ENCODE measurements at places on chromosomes 4 and X. TPM values are rescaled to one million over a fixed set of nuclear protein-coding genes. Genes with fewer than 3 reads are reported as not detected.

DNA sequence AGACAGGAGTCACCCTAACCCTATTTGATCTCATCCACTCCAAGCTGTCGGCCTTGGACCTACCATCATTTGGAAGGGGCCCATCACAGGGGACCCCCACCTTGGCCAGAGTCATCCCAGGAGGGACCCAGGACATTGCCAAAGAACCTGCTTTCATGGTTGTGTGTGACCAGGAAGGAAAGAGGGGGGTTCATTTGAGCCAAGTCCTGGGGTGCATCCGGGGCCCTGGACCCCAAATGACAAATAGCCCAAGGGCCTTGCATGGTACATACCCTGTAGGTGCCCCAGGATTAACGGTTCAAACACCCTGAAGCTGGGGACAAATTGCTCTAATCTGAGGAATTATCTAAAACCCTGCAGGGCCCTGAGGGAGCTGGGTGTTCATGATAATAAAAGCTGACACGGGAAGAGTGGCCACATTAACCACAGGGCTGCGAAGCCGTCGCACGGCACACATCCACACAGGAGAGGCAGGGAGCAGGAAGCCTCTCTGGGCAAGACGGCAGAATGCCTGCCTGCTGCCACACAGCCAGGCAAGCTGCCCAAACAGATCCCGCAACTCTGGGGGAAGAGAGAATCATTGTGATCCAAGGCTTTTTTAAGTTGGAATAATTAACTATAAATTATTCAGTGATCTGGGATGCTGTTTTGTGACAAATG, 28.2 kb upstream of the PPP2R2C start:
- DNase-seq, result peak; percentile 19

Gene TMPRSS11D
- total RNA-seq, result not detected

DNA sequence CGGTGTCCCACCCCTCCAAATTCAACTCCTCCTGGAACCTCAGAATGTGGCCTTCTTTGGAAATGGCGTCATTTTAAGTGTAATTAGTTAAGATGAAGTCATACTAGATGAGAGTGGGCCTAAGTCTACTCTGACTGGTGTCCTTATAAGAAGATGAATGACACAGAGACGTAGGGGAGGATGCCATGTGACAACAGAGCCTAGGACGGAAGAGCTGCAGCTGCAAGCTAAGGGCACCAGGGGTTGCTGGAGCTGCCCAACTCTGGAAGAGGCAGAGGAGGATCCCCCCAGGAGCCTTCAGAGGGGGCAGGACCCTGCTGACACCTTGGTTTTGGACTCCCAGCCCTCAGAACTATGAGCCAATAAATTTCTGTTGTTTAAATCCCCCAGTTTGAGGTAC, 115.1 kb downstream of the STK32B start:
- DNase-seq, result no peak

Gene CLDN34
- not detected for total RNA-seq

DNA sequence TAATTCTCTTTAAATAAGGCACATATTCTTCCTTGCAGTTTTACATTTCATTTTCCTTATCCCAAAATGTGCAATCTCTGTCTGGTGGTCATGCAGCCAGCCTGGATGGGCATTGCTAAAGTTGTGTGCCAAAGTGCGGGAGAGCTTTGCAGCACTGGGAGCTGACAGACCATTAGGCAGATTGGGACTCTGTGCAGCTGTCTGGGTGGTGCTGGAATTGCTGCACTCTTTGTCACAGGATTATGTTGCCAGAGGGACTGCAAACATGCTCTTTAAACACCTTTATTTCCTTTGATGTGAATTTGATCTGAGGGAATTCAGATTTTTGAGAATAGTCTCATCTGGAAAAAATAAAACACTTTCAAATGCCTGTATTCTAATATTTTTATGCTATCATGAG, 956.2 kb upstream of the DIAPH2 start:
- no peak for DNase-seq

GRCh38 chrX:3757510-3758025, 44.1 kb upstream of the PRKX start:
- no peak for DNase-seq

DNA sequence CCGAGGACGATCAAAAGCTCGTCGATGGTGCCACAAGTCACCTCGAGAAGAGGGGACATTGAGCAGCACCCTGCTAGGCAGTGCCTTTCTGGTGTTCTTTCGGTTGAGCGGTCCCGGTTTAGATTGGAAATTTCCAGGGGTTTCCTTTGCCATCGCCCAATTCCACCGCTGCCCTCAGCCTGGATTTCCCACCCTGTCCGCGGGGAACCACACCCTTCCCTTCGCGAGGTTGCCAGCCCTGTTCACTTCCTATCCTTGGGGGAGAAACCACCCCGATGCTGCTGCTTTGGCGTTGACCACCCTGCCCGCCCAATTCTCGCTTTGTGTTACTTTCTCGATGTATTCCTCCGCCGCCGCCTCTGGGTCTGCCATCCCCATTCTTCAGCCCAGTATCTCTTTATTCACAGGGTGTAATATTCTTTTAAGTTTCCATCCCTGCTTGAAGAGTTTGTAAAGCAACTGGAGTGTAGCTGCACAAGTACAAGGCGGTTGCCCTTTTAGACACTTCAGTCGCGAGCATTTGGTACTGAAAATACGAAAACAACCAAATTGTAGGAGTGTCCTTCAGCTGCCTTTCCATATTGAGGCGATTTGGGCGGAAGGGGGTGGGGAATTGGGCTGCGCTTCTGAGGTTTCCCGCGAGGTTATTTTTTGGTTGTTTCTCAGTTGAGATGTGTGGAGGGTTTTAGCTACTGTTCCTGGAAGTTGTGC, 1.1 kb downstream of the OGT start:
- DNase-seq, result no peak

DNA sequence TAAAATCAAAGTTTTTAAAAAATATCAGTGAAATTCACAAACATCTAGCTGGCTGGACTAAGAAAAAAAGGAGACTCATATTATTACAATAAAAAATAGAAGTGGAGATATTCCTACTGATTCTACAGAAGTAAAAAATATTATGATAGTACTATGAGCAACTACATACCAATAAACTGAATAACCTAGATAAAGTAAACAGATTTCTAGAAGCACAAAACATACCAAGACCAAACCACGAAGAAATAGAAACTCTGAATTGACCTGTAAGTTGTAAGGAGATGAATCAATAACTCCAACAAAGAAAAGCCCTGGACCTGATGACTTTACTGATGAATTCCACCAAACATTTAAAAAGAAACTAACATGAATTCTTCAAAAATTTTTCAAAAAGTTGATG, 867.3 kb downstream of the PCDH18 start:
- DNase-seq, result no peak

- DNase-seq, result no peak
Measured at GRCh38 chr4:78481180-78481579, 70.4 kb upstream of the ANXA3 start.

Gene CFAP97
- total RNA-seq, result 14.9 TPM

DNA sequence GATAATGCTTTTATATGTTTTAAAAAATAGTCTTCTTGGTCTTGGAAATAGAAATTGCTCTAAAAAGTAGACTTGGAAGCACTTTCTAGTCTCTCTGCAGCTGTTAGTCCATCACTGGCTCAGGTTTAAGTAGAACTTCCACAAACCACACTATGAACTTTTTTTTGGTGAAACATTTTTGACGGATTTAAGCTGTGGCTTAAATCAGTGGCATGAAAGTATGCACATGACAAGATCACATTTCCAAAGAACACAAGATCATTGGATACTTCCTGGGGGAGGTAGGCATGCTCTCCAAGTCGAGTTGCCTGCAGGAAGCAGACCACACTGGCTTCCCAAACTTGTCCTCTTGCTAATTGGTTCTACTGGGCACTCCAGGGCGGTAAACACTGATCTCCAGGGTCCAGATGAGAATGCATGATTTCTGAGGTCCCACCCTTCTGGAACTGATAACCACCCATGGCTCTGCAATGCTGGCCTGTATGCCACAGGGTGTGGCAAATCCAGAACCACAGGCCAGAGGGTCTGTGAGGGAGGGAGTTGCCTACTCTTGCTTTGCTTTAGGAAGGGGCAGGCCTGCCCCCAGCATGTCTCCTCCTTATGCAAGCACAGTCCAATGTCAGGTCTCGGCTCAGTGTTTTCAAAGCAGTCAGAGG, 331.9 kb upstream of the SFRP2 start:
- no peak for DNase-seq

Gene PASD1
- total RNA-seq, result not detected

DNA sequence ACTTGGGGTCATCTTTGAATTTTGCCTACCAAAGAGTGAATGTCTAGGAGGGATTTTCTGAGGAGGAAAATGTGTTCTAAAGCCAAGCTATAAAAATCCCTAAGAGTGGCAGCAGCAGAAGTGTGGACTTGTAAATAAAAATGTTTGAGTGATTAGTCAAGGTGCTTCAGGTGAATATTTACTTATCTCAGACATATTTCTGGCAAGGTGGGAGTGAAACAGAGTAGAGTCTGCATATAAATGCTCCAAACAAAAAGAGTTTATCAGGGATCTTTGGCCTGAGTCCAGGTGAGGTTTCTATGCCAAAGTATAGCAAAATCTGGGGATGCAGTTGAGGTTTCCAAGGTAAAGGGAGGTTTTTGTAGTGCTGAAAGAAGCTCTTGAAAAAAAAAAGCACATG, 19.7 kb downstream of the CYSLTR1 start:
- no peak for DNase-seq

DNA sequence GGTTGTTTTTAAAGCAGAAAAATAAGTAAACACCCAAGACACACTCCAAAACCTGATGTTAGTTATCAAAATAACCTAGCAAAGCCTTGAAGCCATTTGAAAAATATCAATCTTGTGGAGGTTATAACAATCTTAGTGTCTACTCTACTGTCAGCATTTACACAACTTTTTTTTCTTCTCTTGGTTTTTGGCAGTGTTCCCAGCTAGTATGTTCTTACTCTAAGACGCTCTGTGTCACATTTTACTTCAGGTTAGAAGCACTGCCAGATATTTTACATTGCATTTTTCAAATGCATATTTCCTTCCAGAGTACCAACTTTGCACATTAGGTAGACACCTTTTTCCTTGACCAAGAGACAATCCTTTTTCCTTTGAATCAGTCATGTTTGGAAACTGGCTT, 114.0 kb upstream of the INPP4B start:
- DNase-seq, result no peak

DNA sequence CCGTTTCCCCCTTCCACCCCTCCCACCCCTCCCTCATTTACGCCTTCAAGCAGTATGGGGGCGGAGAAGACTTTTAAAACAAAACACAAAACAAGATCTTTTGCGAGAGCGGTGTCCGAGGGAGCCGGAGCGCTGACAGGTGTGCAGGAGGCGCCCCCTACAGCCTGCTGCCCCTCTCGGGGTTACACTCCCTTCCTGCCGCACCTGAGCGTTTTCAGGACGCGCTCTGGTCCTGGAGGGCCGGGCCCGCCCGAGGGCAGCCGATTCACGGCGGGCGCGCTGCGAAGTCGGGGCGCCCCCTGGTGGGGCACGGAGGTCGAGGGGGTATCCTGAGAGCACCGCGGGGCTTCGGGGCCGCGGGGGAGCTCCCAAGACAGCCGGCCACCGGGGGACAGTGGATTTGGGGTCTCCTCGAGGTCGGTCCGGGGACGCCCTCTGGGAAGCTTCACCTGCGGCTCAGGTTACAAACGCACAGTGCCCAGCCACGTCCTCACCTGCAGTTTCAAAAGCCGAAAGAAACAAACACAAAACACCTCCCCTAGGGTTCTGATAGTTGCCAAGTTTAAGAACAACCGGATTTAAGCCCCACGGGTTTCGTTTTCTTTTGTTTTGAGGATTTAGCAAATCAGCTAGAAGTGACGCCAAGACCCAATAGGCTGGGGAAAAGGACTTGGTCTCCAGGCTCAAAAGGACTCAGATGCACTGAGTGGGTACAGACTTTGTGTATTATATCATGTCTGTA, 8.0 kb upstream of the NEUROG2 start:
- DNase-seq, result peak; percentile 81

Gene HTRA3
- total RNA-seq, result 50.8 TPM

DNA sequence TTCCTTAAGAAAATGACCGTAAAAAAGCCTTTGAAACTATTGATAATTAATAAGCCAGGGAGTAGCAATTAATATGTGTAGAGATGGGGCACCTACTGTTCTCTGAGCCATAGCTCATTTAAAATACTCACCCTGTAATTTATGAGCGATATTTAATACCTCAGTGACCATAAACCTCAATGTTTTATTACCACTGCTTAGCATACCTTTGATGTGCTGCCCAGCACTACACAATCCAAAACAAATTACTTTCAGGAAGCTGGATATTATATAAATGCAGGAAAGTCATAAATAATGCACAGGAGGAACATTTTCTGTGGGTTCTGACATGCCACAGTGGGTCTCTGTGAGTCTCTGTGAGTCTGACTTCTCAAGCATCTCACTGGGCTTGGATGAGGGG, 166.1 kb upstream of the RPL34 start:
- DNase-seq, result no peak

GRCh38 chr4:11773798-11774197, 345.1 kb upstream of the HS3ST1 start:
- DNase-seq, result no peak

Gene GLRA3
- total RNA-seq, result not detected

- DNase-seq, result no peak
Measured at GRCh38 chrX:38129366-38129765, 91.3 kb downstream of the SRPX start.

DNA sequence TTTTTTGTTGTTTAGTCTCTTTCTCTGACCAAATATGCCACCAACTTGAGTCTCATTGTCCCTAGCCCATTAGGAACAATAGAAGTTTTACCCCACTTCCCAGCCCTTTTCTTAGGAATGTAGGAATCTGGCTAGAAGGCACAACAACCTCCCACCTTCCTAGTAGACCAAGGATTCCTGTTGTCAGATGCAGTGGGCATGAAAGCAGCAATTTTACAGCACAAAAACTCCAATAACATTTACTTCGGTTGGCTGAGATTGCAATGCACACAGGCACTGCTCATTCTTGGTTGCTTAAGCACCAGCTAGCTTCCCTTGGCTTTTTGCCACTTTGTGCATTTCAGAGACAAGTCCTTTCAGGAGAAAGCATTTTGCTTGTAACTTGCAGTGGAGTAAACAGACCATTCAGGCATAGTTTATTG, 312.8 kb downstream of the TENM3 start:
- DNase-seq, result no peak

Gene GPRASP1
- 8.2 TPM for total RNA-seq

Gene CXCL10
- 2.3 TPM for total RNA-seq

GRCh38 chr4:41443340-41444079, 94.4 kb upstream of the LIMCH1 start:
- DNase-seq, result no peak

Gene ZCCHC18
- 3.7 TPM for total RNA-seq

DNA sequence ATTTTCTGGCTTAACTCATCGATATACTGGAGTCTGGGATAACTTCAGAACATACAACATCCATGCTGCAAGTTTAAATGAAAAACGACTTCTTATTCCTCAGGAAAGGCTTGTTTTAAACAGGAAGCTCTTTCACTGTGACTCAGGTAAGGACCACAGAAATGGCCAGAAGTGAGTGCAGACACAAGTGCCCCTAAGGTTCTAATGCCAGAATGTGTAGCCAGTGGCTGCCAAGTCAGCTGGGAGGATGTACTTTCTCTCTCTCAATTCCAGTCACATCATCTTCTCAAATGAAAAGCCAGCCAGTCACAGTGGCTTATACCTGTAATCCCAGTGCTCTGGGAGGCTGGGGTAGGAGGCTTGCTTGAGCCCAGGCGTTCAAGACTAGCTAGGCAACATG, 144.6 kb downstream of the SH3KBP1 start:
- DNase-seq, result no peak

GRCh38 chr4:123659730-123660129, 263.1 kb downstream of the SPRY1 start:
- no peak for DNase-seq

All from cardiac septum (tissue), 1 donor.